HepG2 (cell line): ENCODE measurements at places on chromosomes 4 and X. TPM values are rescaled to one million over a fixed set of nuclear protein-coding genes. Genes with fewer than 3 reads are reported as not detected.

DNA sequence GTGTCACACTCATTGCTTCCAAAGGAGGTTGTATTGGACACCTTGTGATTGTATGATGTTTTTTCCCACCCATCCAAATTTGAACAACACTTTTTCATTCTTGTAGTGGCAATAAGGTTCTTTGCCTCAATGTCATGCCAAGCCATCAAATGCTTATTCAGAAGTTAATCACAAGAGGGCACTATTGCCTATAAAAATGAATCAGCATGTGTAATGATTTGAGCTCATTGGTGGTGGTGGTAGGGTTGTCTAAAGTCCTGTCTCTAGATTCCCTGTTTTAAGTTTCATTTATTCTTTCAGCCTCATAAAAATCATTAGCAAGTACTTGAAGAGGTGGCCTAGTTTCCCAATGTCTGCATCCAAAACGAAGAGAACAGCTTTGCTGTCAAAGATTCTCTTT, 37.0 kb downstream of the IRS4 start:
- no peaks in the 10 kb centered on the region for H3K36me3 ChIP-seq
- H3K27ac ChIP-seq = no peak overlapping the region
- DNase-seq = peak; percentile 13
- no peaks in the 10 kb centered on the region for H3K4me1 ChIP-seq

DNA sequence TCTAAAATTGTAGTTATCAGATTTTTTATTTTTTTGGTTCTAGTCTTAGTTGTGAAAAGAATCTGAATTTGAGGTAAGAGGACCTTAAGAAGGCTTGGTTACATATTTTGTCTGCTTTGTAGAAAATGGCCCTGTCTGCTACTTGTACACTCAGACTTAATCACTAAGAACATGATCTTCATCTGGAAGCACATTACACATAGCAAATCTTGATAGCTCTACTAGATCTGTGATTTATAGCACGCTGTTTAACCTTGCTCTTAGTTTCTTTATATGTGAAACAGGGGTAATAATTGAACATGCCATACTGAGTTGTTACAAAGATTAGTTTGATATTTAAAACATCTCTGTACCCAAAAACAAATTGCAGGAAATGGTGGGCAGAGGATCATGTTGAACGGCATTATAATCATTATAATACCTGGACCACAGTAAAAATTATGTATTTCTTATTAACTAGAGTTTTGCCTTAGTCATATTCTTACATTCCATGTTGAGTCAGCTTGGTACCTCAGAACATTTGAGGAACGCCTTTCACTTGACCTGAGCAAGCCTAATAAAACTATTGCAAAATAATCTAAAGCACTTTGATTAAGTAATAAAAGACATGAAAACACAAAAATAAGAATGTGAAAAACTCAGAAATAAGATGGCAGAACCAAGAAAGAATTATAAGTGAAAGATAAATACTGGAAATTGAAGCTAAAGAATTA, 738.0 kb upstream of the AADAT start:
- H3K4me3 ChIP-seq = no peak overlapping the region
- H3K4me1 ChIP-seq = no peaks in the 10 kb centered on the region
- H3K27me3 ChIP-seq = no peaks in the 10 kb centered on the region
- no peak overlapping the region for H3K27ac ChIP-seq
- H3K36me3 ChIP-seq = no peaks in the 10 kb centered on the region
- no peak for DNase-seq

The FAM184B gene
- total RNA-seq = not detected in 2 replicates

GRCh38 chr4:105422207-105422920, 51.5 kb downstream of the PPA2 start:
- peaks cover 22% of the 10 kb centered on the region for H3K4me1 ChIP-seq
- no peaks in the 10 kb centered on the region for H3K27me3 ChIP-seq
- peak; percentile 62 for DNase-seq
- H3K36me3 ChIP-seq = peaks cover 4% of the 10 kb centered on the region; the same call in 1 of the 3 replicates

DNA sequence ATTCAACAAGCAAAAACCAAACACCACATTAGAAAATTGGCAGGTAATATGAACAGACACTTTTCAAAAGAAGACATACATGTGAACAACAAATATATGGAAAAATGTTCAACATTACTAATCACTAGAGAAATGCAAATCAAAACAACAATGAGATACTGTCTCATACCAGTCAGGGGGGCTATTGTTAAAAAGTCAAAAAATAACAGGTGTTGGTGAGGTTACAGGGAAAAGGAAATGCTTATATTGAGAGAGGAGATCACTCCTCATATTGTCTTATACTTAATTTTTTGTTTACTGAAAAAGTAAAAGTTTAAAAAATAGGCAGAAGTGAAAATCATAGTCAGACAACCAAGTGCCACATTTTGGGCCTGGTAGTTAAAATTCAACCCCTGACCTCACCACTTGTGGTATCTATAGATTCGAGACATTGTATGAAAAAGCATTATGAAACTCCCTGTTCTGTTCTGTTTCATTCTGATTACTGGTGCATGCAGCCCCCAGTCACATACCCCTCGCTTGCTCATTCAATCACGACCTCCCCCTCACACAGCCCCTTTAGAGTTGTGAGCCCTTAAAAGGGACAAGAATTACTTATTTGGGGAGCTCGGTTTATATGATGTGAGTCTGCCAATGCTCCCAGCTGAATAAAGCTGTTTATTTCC, 153.7 kb upstream of the FGF16 start:
- H3K27me3 ChIP-seq = no peaks in the 10 kb centered on the region
- H3K4me3 ChIP-seq = no peak overlapping the region
- no peaks in the 10 kb centered on the region for H3K4me1 ChIP-seq
- H3K36me3 ChIP-seq = no peaks in the 10 kb centered on the region

The POLN gene
- 0.60 and 0.93 TPM in 2 replicates for total RNA-seq

The XAGE1A gene
- total RNA-seq = not detected in 2 replicates

The MAGEA10 gene
- not detected in 2 replicates for total RNA-seq

DNA sequence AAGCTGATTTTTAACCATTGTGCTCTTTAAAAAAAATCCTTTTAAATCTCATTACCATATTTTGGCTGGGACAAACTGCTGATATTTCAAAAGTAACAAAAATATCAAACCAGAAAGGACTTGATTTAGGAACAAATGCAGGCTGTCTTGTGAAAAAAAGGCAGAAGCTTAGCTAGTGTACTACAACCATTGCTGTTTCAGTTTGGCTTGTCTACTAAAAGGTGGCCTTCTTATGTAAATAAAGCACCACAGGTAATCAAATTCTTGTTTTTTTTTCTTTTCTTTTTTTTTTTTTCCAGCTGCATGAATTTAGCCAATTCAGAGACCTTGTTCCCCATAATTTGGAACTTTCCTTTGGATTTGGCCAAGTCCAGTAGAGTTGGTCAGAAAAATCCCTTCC, 43.8 kb upstream of the MAGEA8 start:
- no peak overlapping the region for H3K4me3 ChIP-seq
- no peaks in the 10 kb centered on the region for H3K27me3 ChIP-seq
- H3K36me3 ChIP-seq = no peaks in the 10 kb centered on the region
- no peak for DNase-seq
- no peak overlapping the region for H3K27ac ChIP-seq

- no peaks in the 10 kb centered on the region for H3K36me3 ChIP-seq
- no peak overlapping the region for H3K4me3 ChIP-seq
- H3K27me3 ChIP-seq = 0 out of 2 replicates have a peak, but pooled peaks cover 1% of the 10 kb centered on the region
- DNase-seq = no peak
- no peak overlapping the region for H3K27ac ChIP-seq
Observed at GRCh38 chrX:18034945-18035344, 173.8 kb upstream of the RAI2 start.

GRCh38 chr4:156946516-156947424, 24.8 kb downstream of the PDGFC start:
- no peak overlapping the region for H3K4me3 ChIP-seq
- no peaks in the 10 kb centered on the region for H3K27me3 ChIP-seq
- H3K4me1 ChIP-seq = peaks cover 65% of the 10 kb centered on the region
- H3K36me3 ChIP-seq = no peaks in the 10 kb centered on the region
- no peak for DNase-seq

The FOXR2 gene
- not detected in 2 replicates for total RNA-seq

The MTM1 gene
- 15.2 and 27.2 TPM in 2 replicates for total RNA-seq

The IL3RA gene
- not detected in 2 replicates for total RNA-seq

DNA sequence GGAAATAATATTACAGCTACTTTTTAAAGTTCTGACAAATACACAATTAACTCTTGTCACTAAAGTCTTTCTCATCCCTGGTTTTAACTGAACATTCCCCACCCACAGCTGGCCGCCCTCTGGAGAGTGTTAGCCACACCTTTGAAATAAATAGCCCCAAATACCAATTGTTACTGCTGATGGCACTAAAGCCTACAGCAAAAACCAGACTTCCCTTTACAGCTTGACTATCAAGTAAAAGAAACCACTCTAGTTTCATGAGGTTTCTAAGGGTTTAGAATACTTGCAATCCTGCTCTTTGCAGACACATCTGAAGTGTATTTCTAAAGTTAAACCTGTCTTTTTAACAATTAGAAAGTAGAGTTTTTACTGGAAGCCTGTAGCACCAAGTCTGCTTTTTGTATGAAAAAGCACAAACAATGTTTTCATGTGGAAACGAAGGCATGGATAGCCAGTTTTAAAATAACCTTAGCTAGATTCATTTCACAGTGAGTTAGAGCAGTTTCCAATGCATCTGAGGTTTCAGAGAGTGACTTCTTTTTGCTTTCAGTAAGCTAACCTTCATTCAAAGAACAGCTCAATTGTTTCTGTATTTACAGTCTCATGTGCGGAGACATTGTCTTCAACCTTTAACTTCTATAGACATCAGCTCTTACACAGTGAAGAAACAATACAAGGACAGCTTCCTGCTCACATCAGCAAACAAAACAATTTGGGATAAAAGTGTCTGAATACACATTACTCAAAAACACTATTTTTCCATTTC, 164.8 kb upstream of the VEGFC start:
- no peaks in the 10 kb centered on the region for H3K36me3 ChIP-seq
- no peak overlapping the region for H3K4me3 ChIP-seq
- H3K4me1 ChIP-seq = no peaks in the 10 kb centered on the region
- no peak overlapping the region for H3K27ac ChIP-seq
- H3K27me3 ChIP-seq = no peaks in the 10 kb centered on the region

The RASSF6 gene
- 0.11 and 0.42 TPM in 2 replicates for total RNA-seq

The PDE6B gene
- total RNA-seq = 0.38 TPM in 1 of 2 replicates, not detected in the other

DNA sequence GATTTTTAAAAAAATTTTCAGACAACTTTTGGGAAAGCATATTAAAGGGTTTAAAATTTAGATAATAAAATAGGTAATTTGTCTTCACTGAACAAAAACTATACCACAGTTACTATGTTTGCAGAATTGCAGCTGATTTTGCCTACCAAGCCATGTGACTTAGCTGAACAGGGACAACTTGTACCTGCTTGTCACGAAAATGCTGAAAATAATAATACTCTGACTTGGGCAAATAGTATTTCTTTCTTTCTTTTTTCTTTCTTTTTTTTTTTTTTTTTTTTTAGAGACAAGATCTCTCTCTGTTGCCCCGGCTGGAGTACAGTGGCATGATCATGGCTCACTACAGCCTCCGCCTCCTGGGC, 225.2 kb upstream of the PPP1R2C start:
- H3K4me3 ChIP-seq = no peak overlapping the region
- DNase-seq = no peak
- no peak overlapping the region for H3K27ac ChIP-seq
- H3K4me1 ChIP-seq = no peaks in the 10 kb centered on the region
- no peaks in the 10 kb centered on the region for H3K27me3 ChIP-seq
- no peaks in the 10 kb centered on the region for H3K36me3 ChIP-seq

DNA sequence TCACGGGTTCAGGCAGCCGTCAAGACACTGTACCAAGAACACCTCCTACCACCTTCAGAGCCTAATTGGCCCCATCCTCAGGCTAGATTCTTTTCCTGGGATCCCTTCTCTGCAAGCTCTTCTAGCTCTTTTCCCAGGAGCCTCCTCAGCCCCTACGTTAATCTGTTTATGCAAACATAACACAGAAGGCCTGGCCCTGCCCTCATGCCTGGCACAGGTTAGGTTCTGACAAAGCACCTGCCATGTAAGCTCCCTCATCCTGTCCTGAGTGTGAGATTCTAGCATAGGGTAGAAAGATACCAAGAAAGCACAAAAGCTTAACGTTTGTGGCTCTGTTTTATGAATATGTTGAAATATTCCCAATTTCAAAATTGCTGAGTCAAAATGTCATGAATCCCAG, 93.6 kb downstream of the IRF2 start:
- H3K27ac ChIP-seq = no peak overlapping the region
- no peaks in the 10 kb centered on the region for H3K36me3 ChIP-seq
- no peak for DNase-seq
- H3K4me1 ChIP-seq = peaks cover 44% of the 10 kb centered on the region

DNA sequence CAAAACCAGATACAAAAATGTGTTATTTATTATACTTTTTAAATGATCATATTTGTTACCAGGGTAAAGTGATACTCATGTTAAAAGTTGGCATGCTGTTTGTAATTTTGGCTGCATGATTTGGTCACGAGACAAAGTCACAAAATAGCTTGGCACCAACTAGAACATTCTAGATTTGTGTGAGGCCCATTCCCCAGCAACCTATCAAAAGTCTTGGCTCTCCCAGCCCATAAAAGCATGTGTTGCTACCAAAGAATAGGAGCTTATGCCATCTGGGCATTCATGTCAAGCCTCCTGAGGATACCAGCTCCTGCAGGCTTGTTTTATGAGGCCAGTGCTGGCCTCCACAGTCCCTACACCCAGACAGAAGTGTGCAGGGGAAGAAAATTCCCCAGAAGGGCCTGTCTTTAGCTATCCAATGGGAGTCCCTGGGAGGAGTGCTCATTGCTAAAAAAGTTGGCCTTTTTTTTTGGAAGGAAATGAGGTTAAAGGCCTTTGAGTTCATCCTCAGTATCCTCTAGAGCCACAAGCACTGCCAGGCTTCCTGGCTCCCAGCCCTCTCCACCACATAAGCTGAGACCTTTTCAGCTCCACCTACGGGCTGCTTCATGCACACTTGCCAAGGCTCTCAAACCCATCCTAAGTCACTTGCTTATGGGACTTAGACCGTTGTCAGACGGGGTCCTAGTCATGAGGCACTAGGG, 211.9 kb upstream of the EOLA2 start:
- DNase-seq = no peak
- H3K27ac ChIP-seq = no peak overlapping the region
- H3K36me3 ChIP-seq = no peaks in the 10 kb centered on the region

DNA sequence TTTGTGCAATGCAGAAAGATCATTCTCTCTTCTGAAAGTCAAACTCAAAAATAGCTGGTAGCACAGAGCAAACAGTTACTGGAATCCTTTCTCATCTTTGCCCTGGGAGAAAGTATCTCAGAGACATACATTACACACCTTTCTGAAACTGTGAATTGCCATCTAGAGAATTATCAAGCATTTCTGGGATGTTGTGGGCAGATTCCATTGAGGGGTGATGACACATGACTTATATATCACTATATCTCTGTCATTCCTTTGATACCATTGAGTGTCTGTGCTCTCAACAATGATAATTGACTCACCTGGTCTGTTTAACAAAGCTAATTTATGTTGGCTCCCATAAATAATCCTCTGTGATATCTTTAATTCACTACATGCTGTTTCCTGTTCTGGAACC, 13.0 kb downstream of the SLIT2 start:
- no peaks in the 10 kb centered on the region for H3K4me1 ChIP-seq
- H3K27ac ChIP-seq = no peak overlapping the region
- no peak for DNase-seq
- no peaks in the 10 kb centered on the region for H3K36me3 ChIP-seq
- H3K4me3 ChIP-seq = no peak overlapping the region

- 0 out of 2 replicates have a peak overlapping the region, but pooled peaks have one; percentile 17 for H3K4me3 ChIP-seq
- H3K27ac ChIP-seq = no peak overlapping the region
- H3K4me1 ChIP-seq = peaks cover 18% of the 10 kb centered on the region
- H3K36me3 ChIP-seq = no peaks in the 10 kb centered on the region
- H3K27me3 ChIP-seq = peaks cover 18% of the 10 kb centered on the region
- DNase-seq = no peak
Observed at GRCh38 chr4:81470456-81471297, 1.0 kb downstream of the RASGEF1B start.

The SORCS2 gene
- total RNA-seq = 0.66 and 1.0 TPM in 2 replicates
